Left ventricle myocardium inferior (tissue), 1 donor: ENCODE measurements at places on chromosomes 6 and 20. TPM values are rescaled to one million over a fixed set of nuclear protein-coding genes. Genes with fewer than 3 reads are reported as not detected.

GRCh38 chr6:11271228-11272020 is 39.0 kb upstream of the NEDD9 start:
- H3K4me1 ChIP-seq = peaks cover 17% of the 10 kb centered on the region
- H3K4me3 ChIP-seq = no peak overlapping the region
- H3K27me3 ChIP-seq = no peaks in the 10 kb centered on the region
- no peaks in the 10 kb centered on the region for H3K36me3 ChIP-seq

- peaks cover 46% of the 10 kb centered on the region for H3K4me1 ChIP-seq
- DNase-seq = no peak
- H3K4me3 ChIP-seq = no peak overlapping the region
- H3K36me3 ChIP-seq = no peaks in the 10 kb centered on the region
- H3K27me3 ChIP-seq = no peaks in the 10 kb centered on the region
Measured at GRCh38 chr6:10595731-10596664, 74.8 kb downstream of the GCNT2 start.

DNA sequence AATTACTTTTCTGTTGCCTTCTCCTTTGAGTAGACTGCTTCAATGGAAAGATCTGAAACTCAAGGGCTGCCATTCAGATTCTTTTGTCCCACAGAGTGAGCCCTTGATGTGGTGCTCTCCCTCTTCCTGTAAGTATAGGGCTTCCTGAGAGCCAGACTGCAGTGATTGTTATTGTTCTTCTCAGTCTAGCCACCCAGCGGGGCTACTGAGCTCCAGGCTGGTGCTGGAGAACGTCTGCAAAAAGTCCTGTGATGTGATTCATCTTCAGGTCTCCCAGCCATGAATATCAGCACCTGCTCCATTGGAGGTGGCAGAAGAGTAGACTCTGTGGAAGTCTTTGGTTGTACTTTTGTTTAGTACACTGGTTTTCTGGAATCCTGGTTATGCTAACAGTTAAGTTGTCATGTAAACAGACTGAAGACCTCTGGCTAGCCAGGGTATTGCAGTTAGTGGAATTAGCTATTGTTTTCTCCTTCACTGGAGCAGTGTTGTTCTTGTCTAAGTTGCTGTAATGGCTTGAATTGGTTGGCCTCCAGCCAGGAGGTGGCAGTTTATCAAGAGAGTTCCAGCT is 240.9 kb downstream of the COL12A1 start:
- no peak overlapping the region for H3K27ac ChIP-seq
- no peaks in the 10 kb centered on the region for H3K4me1 ChIP-seq

GRCh38 chr6:24840187-24840586 is 41.5 kb upstream of the ARMH2 start:
- H3K27ac ChIP-seq = no peak overlapping the region
- peaks cover 24% of the 10 kb centered on the region for H3K4me1 ChIP-seq
- no peak for DNase-seq
- no peak overlapping the region for H3K4me3 ChIP-seq
- no peaks in the 10 kb centered on the region for H3K27me3 ChIP-seq

The OR12D3 gene
- total RNA-seq = not detected

The SMOC2 gene
- total RNA-seq = 14.4 TPM

The WFDC2 gene
- total RNA-seq = not detected

The MANEA gene
- total RNA-seq = 5.4 TPM

The TMEM200A gene
- not detected for total RNA-seq
